ENCODE measurements at places on chromosomes 7 and 10.

GRCh38 chr7:140714331-140715040 lies 18.0 kb downstream of the NDUFB2 start:
- no peak for DNase-seq

DNA sequence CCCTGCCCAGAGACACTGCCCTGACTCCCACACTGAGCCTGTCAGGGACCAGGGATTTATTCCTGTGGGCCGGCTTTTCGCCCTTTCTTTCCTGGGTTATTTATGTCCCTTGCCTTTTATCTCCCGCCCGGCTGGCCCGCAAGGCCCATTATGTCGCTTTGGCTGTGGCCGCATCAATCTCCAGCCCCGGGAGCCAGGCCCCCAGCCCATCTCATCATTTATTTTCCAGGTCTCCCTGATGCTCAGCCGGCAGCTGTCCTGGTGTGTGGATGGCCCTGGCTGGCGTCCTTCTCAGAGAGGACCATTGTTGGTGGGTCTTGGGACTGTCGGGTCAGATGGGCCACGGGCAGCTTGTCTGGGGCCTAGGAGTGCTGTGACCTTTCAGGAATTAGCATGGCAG lies 82.3 kb downstream of the FAM241B start:
- DNase-seq: no peak

GRCh38 chr7:90596671-90597562 lies 796 bp downstream of the CDK14 start:
- DNase-seq: no peak

GRCh38 chr10:47306387-47307210 lies 6.6 kb downstream of the GDF10 start:
- no peak for DNase-seq

- DNase-seq: no peak
These were observed 38.1 kb downstream of the MICALL2 start for GRCh38 chr7:1421020-1421790.

DNA sequence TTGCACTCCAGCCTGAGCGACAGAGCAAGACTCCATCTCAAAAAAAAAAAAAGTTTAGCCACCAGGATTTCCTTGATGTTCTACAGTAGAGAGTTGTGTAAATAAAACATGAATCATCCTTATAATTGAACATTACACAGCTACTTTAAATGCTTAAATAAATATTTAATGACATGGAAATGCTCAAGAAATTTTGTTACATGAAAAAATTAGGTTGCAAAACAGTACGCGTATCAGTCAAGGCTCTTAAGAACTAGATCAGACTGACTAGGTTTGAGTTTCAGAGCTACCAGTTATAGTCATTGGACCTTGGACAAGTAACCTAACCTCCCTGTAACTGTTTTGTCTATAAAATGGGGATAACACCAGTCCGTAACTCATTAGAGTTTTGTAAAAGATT lies 38.7 kb upstream of the GSAP start:
- no peak for DNase-seq

DNA sequence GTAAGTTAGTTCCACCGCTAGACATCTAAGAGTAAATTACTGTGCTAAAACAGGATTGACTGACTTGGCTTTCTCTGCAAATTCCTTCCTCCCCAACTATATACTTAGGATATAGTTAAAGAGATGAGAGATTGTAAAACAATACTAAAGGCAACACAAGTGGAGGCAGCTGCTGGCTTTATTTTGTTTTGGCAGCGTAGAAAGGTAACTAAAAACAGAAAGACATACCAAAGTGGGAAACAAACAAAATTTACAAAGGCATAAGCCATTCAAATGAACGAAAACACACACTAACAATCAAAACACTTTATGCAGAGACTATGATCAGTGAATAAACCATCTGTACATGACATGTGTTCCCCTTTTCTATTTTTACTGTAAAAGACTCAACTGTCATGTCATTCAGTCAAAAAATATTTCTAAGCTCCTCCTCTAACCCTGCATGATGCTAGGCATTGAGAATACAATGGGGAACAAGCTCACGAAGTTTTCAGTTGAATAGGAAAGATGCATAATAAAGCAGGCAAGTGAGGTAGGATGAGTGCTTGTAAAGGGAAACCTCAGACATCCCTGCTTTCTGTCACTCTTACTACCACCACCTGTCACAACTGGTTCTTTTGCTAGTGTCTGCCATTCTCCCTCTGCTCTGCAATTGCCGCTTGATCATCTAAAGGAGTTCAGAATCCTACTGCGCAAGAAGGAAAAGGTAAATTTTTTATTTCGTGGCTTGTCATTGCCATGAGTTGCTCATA lies 64.2 kb upstream of the COL1A2 start:
- DNase-seq: no peak

- no peak for DNase-seq
These were observed 1.4 kb downstream of the SKIDA1 start for GRCh38 chr10:21524131-21524525.

DNA sequence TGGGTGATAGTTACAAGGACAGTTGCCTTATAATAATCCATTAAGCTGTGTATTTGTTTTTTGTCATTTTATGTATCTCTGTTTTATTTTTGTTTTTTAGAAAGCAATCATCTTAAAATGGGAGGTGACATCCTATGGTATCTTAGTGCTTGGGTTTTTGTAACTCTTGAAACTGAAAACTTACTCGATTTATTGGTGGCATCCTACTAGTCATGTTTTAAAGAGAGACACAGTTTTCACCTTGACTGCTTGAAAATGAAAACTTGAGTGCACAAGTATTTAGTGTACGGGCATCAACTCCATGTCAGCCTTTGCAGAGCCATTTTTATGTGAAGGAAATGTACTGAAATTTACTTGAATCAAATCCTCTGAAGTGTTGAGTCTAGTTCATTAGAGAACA lies 103.8 kb upstream of the SAMD8 start:
- DNase-seq: no peak

DNA sequence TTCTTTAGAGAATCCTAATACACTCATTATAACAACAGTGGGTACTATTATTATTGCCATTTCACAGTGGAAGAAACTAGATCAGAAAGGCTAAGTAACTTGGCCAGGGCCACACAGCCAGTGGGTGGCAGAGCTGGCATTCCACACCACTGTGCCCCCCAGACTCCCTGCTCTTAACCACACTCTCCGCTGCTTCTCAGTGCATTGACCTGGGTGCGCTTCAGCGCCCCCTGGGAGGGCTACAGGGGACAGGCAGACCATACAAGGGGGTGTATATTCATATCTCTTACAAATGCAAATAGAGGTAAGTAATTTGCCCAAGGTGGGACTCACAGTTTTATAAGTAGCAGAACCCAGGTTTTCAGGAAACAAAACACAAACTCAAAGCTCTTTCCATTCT lies 77.0 kb upstream of the NMT2 start:
- no peak for DNase-seq

- no peak for DNase-seq
These were observed 2.7 kb downstream of the FZD9 start for GRCh38 chr7:73436031-73436929.

DNA sequence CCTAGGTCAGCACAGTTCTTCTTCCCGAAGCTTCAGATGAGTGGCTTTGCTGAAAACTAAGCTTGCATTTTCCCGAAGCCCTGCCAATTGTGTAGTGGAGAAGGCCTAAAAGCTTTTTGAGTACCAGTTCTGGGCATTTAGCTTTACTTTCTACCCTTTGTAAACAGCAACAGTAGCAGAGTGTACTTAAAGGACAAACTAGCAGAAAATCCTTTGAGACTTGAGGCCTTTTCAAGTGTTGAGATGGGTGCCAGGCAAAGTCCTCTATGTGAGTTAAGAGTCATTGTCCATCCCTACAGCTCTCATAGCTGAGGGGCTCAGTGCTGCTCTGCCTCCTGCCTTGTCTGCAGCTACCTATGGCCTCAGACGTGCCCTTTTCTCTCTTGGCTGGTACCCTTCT lies 368.2 kb downstream of the CCSER2 start:
- no peak for DNase-seq

- no peak for DNase-seq
These were observed 17.6 kb downstream of the CDNF start for GRCh38 chr10:14820010-14820774.

DNA sequence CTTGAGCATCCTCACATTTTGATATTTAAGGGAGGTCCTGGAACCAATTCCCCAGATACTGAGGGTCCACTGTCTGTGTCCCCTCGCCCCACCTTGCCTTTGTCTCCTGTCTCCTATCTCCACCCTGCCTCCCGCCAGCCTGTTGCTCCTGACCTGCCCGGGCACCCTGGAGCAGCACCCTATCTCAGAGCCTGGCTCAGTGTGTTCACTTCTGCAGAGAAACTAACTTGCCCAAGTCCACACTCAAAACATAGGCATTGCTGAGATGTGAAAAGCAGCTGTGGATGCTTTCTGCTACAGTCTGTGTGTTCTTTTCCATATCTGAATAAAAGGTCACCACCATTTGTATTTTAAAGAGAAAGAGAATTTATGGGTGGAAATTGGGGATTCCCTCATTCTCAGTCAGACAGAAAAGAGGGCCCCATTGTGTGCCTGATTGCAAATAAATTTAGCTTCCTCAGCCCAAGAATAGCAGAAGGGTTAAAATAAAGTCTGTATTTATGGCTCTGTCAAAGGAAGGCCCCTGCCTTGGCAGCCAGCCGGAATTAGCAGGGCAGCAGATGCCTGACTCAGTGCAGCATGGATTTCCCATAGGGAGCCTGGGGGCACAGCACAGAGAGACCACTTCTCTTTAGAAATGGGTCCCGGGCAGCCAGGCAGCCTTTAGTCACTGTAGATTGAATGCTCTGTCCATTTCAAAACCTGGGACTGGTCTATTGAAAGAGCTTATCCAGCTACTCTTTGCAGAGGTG lies 161.3 kb downstream of the EGFR start:
- no peak for DNase-seq

- no peak for DNase-seq
These were observed 1.4 kb downstream of the TCERG1L start for GRCh38 chr10:131310142-131310541.

DNA sequence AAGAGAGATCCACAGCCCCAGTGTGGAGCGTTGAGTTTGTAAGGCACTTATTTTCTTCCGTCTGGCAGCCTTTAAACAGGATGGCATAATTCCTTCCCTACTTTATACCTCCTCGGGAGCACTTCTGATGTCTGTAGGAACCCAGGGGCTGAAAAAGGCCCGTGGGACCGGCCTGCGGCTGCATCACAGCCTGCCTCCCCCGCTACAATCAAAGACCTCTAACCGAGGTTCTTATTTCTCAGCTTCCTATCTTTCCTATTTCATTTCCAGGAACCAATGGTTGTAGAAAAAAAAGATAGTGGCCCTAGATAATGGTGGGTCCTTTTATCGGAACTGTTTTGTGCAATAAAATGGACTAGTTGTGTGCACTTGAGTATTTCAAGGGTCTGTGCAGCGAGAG lies 4.1 kb upstream of the CTBP2 start:
- no peak for DNase-seq

DNA sequence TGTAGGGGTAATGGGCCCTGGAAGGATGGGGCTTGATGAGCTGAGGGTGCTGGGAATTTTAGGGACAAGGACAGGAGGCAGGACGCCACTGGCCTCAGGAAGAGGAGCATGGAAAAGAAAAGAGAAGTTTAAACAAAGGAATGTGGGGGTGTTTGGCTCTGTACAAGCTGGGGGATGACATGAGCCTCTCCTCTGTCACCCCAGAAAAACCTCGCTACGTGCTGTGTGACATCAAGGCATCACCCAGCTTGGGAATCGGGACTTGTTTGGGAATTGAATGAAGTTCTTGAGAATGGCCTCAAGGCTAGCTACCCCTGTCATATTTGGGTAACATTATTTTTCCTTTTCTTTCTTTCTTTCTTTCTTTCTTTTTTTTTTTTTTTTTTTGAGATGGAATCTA lies 47.7 kb upstream of the HSPB1 start:
- no peak for DNase-seq

- DNase-seq: no peak
These were observed 21.1 kb downstream of the DPYSL4 start for GRCh38 chr10:132207536-132208461.

- no peak for DNase-seq
These were observed 900.3 kb downstream of the LRMDA start for GRCh38 chr10:76331742-76332141.

GRCh38 chr10:86254081-86254480 lies 112.5 kb downstream of the GRID1 start:
- no peak for DNase-seq

GRCh38 chr7:104137971-104138370 lies 69.8 kb downstream of the ORC5 start:
- no peak for DNase-seq

DNA sequence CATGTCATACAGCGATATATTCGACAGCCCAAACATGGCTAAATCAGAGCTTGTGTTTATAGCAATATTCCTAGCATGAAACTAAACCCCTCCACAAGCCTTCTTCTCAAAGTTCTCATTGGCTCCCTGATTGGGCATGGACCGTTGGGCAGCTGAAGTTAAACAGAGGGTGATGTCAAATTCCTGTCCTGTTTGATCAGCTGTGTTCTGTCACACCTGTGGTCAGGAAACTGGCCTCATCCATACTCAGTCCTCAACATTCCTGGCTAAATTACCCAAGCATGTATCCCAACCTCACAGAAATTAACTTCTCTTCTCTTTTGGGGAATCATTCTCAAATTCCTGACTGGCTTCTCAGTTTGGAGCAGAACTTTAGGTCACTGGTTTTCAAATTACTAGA lies 107.9 kb downstream of the ODAD2 start:
- no peak for DNase-seq

DNA sequence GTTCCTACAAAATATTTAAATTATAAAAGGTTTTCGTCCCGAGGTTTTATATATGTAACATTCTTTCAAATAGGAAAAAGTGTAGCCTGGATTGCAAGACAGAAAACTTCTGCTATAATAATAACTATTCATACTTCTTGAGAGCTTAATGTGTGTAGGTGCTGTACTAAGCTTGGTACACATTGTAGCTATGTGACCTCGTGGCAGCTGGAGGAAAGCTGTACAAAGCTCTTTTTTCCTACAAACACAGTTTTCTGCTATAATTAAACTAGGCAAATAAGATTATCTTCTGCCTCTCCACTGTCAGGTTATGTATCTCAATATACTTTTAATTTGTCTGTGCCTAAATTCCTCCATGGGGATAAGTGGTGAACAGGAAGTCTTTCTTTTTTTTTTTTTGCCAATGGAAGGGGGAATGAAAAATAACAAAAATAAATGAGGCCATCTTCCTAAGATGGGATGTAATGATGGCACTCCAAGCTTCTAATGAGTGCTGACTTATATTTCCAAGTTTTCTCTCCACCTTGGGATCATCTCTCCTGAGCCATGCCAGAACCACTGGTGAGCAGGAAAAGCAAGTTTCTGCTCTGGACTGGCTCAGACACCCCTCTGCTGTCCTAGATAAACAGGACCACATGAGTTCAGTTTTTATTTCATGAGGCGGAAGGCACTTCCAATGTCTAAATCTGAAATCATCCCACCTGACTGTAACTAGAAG lies 9.9 kb downstream of the SGMS1 start:
- DNase-seq: no peak

All from esophagus squamous epithelium (tissue), 5 donors.